HCT116 (cell line): ENCODE measurements at places on chromosomes 12 and 14.

DNA sequence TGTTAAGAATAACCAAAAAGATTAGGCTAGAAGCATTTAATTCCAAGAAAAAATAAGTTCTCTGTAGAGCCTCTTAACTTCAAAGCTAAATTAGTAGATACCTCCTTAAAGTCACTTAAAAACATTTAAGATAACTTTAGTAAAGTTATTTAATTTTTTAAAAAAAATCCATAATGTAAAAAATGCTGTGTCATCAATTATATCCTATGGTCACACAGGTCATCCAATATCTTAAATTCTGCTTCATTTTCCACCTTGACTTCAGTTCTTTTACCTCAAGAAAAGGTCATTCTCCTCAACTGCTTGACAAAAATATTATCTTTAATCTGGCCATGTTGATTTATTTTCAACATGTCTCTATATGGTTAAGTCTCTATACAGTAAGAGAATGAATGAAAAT, 274.3 kb downstream of the PRKD1 start:
- no peak for DNase-seq
- H3K27ac ChIP-seq = no peak overlapping the region
- no peaks in the 10 kb centered on the region for H3K27me3 ChIP-seq
- no peaks in the 10 kb centered on the region for H3K36me3 ChIP-seq
- no peak overlapping the region for H3K4me3 ChIP-seq
- no peaks in the 10 kb centered on the region for H3K4me1 ChIP-seq

DNA sequence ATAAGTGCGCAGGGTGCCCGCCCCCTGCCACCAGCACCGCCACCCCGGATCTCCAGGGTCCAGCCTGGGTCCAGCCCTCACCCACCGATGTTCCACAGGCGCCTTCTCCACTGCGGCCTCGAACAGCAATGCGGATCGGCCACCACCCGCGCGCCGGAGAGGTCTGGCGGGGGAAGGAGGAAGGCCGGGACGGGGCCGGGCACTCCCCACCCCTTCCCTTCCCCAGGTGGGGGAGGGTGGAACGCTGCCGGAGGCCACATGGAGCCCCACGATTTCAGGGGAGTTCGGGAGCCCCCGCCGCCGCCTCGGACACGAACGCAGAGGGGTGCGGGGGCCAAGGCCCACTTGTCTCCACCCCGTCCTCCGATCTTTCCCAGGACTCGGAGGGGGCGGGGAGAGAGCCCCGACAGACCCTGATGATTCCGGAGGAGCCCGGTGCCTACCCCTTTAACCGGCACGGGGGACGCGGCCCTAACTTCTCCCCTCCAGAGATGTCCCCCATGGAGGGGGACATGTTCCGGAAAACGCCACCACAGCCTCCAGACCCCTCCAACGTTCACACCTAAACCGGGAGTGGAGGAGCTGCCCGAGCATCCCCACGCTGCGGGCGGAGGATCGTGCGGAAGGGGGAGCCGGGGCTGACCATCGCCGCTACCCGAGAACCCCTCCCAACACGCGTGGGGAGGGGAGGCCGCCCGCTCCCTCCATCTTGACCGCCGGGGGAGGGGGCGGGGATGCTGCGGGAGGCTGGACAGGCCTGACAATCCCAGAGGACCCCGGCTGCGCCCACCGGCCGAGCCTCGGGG, 1.1 kb downstream of the ATXN2 start:
- H3K27ac ChIP-seq = peak overlapping the region; percentile 96
- H3K4me3 ChIP-seq = peak overlapping the region; percentile 97
- no peaks in the 10 kb centered on the region for H3K36me3 ChIP-seq
- no peak for DNase-seq
- peaks cover 36% of the 10 kb centered on the region for H3K4me1 ChIP-seq

GRCh38 chr14:101235335-101236103, 325.8 kb upstream of the DIO3 start:
- no peak overlapping the region for H3K27ac ChIP-seq
- H3K27me3 ChIP-seq = no peaks in the 10 kb centered on the region
- no peaks in the 10 kb centered on the region for H3K4me1 ChIP-seq
- no peaks in the 10 kb centered on the region for H3K36me3 ChIP-seq

GRCh38 chr14:38951451-38951850, 151.6 kb downstream of the SEC23A start:
- no peak for DNase-seq
- H3K27ac ChIP-seq = no peak overlapping the region
- H3K4me3 ChIP-seq = no peak overlapping the region
- no peaks in the 10 kb centered on the region for H3K36me3 ChIP-seq

DNA sequence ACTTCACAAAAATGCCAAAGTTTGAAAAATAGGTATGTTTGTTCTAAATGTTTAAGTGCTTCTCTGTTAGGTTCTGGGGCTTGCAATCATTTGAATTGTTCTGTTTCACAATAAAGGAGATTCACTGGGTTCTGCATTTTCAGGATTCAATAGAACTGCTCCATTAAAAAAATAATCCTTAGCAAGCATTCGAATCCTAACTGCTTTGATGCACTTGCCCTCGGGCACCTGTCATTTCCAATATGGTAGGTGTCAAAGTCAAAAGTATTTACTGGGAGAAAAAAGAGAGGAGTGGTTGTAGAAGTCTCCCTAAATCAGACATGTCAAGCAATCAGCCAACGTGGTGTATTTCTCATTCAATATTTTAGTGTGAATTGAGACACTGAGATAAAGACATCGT, 5.5 kb downstream of the APOLD1 start:
- no peaks in the 10 kb centered on the region for H3K27me3 ChIP-seq
- H3K27ac ChIP-seq = no peak overlapping the region
- peaks cover 49% of the 10 kb centered on the region for H3K4me1 ChIP-seq
- no peak for DNase-seq

- no peak for DNase-seq
- no peak overlapping the region for H3K27ac ChIP-seq
- no peaks in the 10 kb centered on the region for H3K27me3 ChIP-seq
- no peak overlapping the region for H3K4me3 ChIP-seq
- H3K4me1 ChIP-seq = peaks cover 20% of the 10 kb centered on the region
Observed at GRCh38 chr12:12701457-12701856, 5.5 kb upstream of the GPR19 start.

DNA sequence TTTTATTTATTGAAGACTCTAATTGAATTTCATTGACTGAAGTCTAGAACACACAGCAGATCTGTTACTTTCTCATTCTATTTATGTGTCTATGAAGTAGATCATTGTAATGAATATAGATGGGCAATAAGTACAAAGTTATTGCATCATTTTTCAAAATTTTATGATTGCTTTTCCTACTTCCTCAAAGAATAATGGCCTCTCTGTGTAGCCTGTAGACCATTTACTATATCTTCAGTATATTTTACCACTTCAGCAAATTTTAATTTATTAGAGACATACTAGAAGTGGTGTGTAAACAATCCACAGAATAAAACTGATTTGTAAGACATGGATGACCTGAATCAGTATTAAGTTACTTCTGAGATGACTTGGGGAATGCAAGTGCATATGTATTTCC, 291.7 kb upstream of the FAR2 start:
- no peak overlapping the region for H3K27ac ChIP-seq
- H3K27me3 ChIP-seq = no peaks in the 10 kb centered on the region; the same call in 1 of the 2 replicates
- H3K4me1 ChIP-seq = no peaks in the 10 kb centered on the region
- no peak for DNase-seq
- no peak overlapping the region for H3K4me3 ChIP-seq

DNA sequence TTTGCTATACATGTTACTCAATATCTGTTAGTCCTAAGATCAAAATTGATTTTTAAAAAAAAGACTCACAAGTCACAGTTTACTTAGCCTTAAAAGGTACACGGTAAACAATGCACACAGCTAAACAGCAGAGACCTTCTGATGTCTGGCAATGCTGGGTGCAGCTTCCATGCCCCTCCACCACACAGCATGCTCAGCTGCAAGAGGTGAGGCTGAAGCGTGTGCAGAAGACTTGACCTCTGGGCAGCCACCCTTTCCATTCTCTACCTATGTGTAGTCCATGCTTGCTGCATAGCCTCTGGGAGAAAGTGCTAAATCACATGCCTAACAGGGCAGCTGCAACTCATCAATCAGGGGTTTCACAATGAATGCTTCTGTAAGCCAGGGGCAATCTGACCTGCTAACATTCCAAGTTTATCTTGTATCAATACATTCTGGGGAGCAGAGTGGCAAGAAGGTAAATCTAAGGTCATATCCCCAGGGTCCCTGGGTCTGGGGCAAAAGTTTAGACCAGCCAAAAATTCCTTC, 44.5 kb upstream of the AMN1 start:
- no peaks in the 10 kb centered on the region for H3K36me3 ChIP-seq
- H3K27me3 ChIP-seq = no peaks in the 10 kb centered on the region
- H3K27ac ChIP-seq = no peak overlapping the region
- DNase-seq = no peak
- H3K4me3 ChIP-seq = no peak overlapping the region

DNA sequence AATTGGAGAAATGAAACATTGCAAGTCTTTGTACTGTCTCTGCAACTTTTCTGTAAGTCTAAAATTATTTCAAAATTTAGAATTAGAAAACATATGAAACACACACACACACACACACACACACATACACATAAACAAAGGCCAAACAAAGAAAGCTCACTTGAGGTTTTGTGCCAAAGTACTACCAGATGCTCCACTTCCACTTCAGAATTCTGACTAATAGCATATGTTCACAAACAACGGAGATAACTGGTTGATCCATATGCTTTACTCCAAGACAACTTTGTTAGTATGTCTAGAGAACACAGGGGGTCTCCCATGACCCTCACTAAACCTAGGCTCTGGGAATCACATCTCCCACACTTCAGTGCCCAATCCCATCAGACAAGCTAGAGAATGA, 133.8 kb upstream of the CLEC14A start:
- no peak overlapping the region for H3K4me3 ChIP-seq
- no peak for DNase-seq
- no peaks in the 10 kb centered on the region for H3K36me3 ChIP-seq
- no peaks in the 10 kb centered on the region for H3K4me1 ChIP-seq
- no peaks in the 10 kb centered on the region for H3K27me3 ChIP-seq
- no peak overlapping the region for H3K27ac ChIP-seq

DNA sequence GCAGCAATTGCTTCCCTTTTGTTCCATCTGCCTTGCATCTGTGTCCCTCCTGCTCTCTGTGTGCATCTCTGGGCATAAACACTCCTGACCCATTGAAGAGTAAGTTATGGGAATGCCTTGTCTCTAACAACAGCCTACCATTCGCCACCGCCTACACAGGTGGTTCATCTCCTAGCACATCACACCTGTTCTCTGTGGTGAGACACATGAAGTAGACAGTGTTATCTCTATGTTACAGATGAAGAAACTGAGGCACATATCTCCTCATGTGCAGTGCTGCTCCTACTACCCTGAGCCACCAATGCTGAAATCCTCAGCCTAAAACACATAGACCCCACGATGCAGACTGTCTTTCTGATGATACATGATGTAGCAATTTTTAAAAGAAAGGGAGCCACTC, 77.6 kb downstream of the PITPNM2 start:
- no peak overlapping the region for H3K4me3 ChIP-seq
- no peaks in the 10 kb centered on the region for H3K36me3 ChIP-seq
- DNase-seq = no peak
- no peak overlapping the region for H3K27ac ChIP-seq

DNA sequence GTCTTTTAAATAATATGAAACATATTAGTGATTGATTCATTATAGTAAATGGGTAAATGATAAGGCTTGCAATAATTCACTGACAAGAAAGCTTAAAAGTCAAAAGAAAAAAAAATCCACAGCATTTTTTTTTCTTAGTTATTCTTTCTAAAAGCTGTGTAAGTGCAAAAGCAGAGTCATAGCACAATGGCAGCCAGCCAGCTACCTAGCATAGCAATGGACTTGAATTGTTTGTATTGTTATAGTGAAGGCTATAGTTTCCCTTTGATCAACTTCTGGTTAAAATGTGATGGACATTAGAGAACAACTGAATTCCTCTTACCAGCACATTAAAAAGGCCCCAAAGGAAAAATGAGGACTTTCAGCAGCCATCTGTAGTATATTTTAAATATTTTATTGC, 232.1 kb downstream of the NAV3 start:
- DNase-seq = no peak
- H3K27ac ChIP-seq = no peak overlapping the region
- H3K36me3 ChIP-seq = no peaks in the 10 kb centered on the region
- H3K4me3 ChIP-seq = no peak overlapping the region
- H3K4me1 ChIP-seq = no peaks in the 10 kb centered on the region

GRCh38 chr12:90399357-90399756, 555.6 kb downstream of the CCER1 start:
- no peaks in the 10 kb centered on the region for H3K27me3 ChIP-seq
- H3K27ac ChIP-seq = no peak overlapping the region
- DNase-seq = no peak
- H3K4me3 ChIP-seq = no peak overlapping the region
- no peaks in the 10 kb centered on the region for H3K4me1 ChIP-seq

GRCh38 chr14:100330388-100330931, 7.3 kb downstream of the SLC25A47 start:
- no peak for DNase-seq
- H3K36me3 ChIP-seq = no peaks in the 10 kb centered on the region
- H3K4me1 ChIP-seq = no peaks in the 10 kb centered on the region
- no peak overlapping the region for H3K27ac ChIP-seq
- no peak overlapping the region for H3K4me3 ChIP-seq

DNA sequence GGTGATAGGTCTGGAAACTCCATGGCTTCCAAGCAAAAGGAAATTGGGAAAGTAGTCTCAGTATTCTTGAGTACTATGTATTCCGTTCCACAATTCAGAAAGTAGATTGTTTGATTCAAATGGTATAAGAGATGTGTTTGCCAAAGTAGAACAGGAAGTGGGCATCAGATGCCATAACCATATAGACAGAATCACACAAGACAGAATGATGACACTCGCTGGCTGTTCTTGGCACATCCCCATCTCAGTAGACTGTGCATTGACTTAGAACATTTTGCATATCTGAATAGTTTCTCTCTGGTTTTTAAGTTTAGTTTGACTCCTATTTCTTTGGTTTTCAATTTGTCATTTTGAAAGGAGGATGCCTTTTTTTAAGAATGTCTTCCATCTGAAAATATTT, 221.1 kb upstream of the RGS6 start:
- no peaks in the 10 kb centered on the region for H3K36me3 ChIP-seq
- peaks cover 13% of the 10 kb centered on the region for H3K4me1 ChIP-seq
- H3K27me3 ChIP-seq = no peaks in the 10 kb centered on the region
- H3K27ac ChIP-seq = no peak overlapping the region
- no peak overlapping the region for H3K4me3 ChIP-seq

GRCh38 chr12:128109636-128110035, 157.3 kb upstream of the TMEM132C start:
- H3K4me1 ChIP-seq = no peaks in the 10 kb centered on the region
- no peaks in the 10 kb centered on the region for H3K36me3 ChIP-seq
- no peak for DNase-seq
- H3K27ac ChIP-seq = no peak overlapping the region

- no peaks in the 10 kb centered on the region for H3K36me3 ChIP-seq
- H3K4me3 ChIP-seq = peak overlapping the region; percentile 41
- H3K27me3 ChIP-seq = no peaks in the 10 kb centered on the region
- peak overlapping the region; percentile 55; the same call in 1 of the 2 replicates for H3K27ac ChIP-seq
- peaks cover 31% of the 10 kb centered on the region for H3K4me1 ChIP-seq
- DNase-seq = peak; percentile 83
Observed at GRCh38 chr12:26153421-26154154, 28.8 kb upstream of the BHLHE41 start.

- no peaks in the 10 kb centered on the region for H3K36me3 ChIP-seq
- H3K4me3 ChIP-seq = no peak overlapping the region
- DNase-seq = no peak
- peaks cover 39% of the 10 kb centered on the region for H3K4me1 ChIP-seq
- no peak overlapping the region for H3K27ac ChIP-seq
Observed at GRCh38 chr14:31943217-31943799, 133.8 kb upstream of the ARHGAP5 start.
